ENCODE measurements at places on chromosomes 16 and 17.

DNA sequence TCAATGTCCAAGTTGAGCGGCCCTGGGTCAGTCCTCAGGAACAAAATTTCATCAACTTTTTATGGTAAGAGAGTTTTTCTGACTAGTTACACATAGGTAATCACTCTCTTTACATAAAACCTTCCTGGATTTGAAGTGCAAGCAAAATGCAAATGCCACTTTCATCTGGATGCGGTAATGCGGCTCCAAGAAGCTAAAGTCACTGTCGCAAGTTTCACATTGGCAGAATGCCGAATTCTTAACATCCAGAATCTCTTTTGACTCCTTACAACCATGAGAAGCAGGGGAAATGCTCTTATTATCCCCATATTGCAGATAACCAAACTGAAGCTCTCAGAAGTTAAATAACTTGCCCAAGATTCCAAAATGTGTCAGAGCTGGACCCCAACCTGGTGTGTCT lies 30.0 kb downstream of the MRPS23 start:
- no peak for DNase-seq

GRCh38 chr17:67401598-67402504 lies 24.8 kb downstream of the PITPNC1 start:
- DNase-seq = no peak

DNA sequence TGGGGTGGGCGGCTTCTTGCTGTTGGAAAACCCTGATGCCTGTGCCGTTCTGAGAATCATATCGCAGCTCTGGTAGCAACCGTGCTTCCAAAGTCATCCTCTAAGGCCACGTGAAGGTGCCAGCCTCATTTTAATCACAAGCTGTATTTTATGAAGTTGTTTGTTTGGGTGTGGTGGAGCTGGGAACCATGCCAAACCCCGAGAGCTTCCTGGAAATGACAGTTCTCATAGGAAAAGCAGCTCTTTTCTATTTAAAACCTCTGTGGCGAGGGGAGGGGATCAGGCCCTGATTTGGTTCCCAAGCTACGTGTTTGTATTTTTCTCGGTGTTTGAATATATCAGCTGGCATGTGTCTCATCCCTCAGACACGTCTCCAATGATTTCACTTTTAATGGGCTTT lies 21.7 kb downstream of the KNOP1 start:
- DNase-seq = no peak

DNA sequence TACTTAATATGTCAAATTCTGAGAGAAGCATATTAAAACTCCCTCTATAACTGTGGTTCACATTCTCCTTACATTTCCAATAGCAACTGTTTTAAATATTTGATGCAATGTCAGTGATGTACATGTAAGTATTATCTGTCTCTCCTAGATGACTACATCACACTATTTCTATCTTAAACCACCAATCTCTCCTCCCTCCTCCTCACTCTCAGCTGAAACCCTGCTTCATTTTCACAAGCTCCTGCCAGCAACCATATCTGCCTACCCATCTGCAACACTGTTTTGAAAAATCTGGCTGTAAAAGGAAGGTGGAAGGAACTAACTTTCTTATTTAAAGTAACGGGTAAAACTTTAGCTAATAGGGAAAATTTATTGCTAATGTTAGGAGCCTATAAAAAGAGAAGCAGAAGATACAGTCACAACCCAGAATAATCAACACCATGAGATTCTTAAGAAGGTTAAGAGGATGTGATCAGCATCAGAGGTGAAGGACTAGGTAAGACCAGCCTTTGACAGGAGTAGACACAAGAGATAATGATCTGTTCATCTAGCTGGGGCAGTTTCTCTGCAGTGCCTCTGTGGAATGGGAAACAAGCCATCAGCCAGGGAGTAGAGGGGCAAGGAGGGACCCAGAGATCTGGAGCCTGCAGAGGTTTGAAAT lies 31.0 kb downstream of the MYH10 start:
- no peak for DNase-seq

GRCh38 chr17:27525316-27525715 lies 69.1 kb downstream of the KSR1 start:
- no peak for DNase-seq

DNA sequence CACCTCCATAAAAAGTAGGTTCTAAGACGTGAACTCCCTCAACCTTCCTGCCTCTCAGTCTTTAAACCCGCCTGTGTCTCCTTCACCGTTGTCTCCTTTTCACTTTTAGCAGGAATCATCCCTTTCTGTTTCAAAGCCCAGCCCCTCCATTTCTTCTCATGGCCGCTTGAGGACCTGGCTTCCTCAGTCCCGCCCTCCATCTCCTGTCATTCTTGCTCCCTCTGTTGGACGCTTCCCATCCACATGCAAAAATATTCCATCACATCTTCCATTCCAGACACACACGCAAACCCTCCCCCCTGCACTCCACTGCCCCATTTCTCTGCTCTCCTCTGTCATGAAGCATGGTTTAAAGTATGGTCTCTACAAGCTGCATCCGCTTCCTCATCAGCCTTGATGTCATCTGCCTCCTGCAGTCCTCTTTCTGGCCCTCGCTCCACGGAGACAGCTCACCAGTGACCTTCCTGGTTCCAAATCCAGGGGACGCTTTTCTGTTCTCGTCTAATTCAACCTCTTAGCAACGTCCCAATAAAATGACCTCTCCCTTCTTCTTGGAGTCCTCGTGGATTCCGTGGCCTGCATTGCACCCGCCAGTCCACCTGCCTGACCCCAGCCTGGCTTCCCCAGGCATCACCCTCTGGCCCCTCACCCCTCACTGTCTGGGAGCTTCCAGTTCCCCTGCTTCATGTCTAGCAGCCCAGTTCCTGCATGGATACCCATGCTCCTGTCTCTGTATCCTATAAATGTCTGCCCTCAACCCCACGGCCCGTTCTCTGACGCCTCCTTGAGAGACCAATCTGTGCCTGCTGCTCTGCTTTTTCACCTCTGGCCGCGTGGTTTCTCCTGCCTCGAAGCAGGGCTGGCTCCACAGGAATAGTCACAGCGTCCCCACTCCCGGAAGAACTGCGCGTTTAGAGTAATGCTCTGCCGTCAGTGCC lies 26.2 kb downstream of the ANKRD40 start:
- DNase-seq = no peak

GRCh38 chr17:42618442-42619150 lies 9.1 kb downstream of the TUBG1 start:
- no peak for DNase-seq

GRCh38 chr17:69457603-69458002 lies 43.1 kb downstream of the MAP2K6 start:
- DNase-seq = no peak

GRCh38 chr17:72631568-72631948 lies 460.9 kb downstream of the SLC39A11 start:
- no peak for DNase-seq

DNA sequence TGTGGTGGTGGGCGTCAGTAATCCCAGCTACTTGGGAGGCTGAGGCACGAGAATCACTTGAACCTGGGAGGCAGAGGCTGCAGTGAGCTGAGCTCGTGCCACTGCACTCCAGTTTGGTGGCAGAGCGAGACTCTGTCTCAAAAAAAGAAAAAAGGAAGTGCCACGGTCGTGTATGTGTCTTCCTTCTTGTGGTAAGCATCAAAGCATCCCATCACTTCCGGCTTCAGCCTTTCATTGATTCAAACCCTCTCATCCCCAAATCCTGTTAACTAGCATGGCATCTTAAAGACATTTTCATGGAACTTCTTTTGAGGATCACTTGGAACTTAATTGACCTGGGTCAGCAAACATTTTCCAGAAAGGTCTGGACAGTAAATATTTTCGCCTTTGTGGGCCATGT lies 126.2 kb downstream of the CPPED1 start:
- DNase-seq = no peak

- DNase-seq = no peak
These were observed 40.4 kb downstream of the TNRC6A start for GRCh38 chr16:24769806-24770205.

- DNase-seq = no peak
These were observed 460.2 kb upstream of the C16orf82 start for GRCh38 chr16:26606381-26607150.
